Motor neuron (in vitro differentiated cells): ENCODE measurements at places on chromosomes 7 and 10.
A peak's percentile ranks its signal among the peaks of the same experiment; 100 is the strongest.

- peak; percentile 75 for ATAC-seq
Measured at GRCh38 chr10:22849077-22849805, 78.6 kb upstream of the ARMC3 start.

GRCh38 chr10:84201244-84201606, 6.9 kb downstream of the CDHR1 start:
- no peak for ATAC-seq

DNA sequence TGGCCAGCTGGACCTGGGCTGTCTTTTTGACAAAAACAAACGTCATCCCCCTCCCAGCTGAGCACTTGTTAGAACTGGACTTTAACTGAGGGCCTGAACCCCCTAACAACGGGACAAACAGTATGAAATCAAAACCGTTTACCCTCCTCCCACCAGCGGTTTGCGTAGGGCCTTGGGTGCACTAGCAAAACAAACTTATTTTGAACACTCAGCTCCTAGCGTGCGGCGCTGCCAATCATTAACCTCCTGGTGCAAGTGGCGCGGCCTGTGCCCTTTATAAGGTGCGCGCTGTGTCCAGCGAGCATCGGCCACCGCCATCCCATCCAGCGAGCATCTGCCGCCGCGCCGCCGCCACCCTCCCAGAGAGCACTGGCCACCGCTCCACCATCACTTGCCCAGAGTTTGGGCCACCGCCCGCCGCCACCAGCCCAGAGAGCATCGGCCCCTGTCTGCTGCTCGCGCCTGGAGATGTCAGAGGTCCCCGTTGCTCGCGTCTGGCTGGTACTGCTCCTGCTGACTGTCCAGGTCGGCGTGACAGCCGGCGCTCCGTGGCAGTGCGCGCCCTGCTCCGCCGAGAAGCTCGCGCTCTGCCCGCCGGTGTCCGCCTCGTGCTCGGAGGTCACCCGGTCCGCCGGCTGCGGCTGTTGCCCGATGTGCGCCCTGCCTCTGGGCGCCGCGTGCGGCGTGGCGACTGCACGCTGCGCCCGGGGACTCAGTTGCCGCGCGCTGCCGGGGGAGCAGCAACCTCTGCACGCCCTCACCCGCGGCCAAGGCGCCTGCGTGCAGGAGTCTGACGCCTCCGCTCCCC, at the start of gene IGFBP1:
IGFBP1 (plus strand) TSS at position 304 of the 808 bp plus-strand sequence; CDS start at position 469, 165 bp downstream.
- peak; percentile 74 for ATAC-seq

- no peak for ATAC-seq
Measured at GRCh38 chr7:99505324-99505662, 831 bp downstream of the ZKSCAN5 start.

DNA sequence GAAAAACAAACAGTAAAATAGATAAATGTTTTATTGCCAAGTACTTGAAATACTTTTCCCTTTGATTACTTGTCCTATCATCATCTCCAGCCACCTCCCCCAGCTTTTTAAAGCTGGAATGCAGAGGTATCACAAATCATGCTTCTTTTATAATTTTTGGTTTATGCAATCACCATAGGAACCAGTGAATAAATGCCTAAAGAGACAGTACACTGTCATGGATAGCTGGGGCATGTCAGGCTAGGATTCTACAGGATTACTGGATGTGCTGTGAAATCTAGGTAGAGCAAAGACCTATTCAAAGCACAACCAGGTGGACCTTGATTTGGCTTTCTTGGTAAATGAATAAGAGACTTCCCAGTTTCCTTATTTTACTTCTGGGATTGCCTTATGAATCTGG, 158.6 kb downstream of the ELAPOR2 start:
- no peak for ATAC-seq

GRCh38 chr10:67971311-67971710, 86.9 kb downstream of the SIRT1 start:
- ATAC-seq = no peak

- no peak for ATAC-seq
Measured at GRCh38 chr10:19451937-19452336, 364.3 kb upstream of the PLXDC2 start.

- ATAC-seq = no peak
Measured at GRCh38 chr7:57399251-57399940, 50.6 kb upstream of the ZNF716 start.

GRCh38 chr7:41054960-41055661, 647.8 kb downstream of the INHBA start:
- no peak for ATAC-seq

DNA sequence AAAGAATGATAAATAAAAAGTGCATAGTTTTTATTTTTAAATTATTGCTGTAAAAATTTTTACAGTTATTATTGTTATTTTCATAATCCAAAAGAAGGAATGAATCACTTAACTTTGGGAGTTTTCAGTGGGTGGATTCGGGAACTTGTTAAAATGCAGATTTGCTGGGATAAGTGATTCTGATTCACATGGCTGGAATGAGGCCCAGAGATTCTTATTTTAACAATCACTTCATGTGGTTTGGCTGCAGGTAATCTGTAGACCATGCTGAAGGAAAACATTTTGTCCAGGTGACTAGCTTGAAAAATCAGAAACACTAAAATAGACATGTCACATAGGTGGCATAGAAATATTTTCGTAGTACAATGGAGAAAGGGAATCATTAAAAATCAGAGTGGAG, 13.9 kb downstream of the CROT start:
- peak; percentile 91 for ATAC-seq

- no peak for ATAC-seq
Measured at GRCh38 chr7:80732630-80733029, 94.2 kb downstream of the CD36 start.

DNA sequence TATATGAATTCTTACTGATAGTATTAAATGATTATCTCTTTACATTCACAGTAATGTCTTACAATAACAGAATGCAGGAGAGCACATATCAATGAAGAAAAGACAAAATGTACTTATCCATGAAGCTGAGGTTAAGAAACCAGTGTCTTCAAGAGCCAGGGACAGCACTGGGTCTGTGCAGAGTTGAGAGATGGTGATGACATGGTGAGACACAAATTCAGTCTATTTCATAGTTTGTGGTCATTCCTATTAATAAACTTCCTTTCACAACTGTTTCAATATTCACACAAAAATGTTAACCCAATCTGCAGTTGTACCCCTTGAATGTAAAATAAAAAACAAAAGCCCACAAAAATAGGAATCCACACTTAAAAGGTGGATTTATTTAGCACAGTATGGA, 5.3 kb upstream of the MAGI2 start:
- ATAC-seq = no peak

DNA sequence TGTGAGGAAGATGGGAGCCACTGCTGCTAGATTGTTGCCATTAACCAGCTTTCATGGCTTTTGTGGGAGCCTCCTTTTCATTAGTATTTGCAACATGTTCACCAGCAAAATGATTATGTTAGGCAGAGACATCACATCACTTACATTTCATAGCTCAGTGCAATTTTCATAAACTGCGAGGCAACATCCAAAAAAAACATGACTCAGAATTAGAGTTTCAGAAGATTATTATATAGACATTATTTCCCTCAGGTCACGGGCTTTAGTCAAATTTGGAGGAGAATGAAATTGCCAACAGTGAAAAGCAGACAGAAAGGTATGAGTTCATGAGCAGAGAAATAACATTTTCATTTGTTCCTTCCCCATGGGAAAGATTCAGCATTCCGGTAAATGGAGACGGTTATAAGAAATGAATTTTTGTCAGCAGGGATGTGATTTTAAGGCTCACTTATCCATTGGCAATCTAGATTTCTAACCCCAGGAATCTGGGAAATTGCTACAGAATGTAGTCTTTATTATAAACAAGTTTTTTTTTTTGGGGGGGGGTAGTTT, 573.2 kb downstream of the AUTS2 start:
- ATAC-seq = no peak

GRCh38 chr10:22103701-22104470, 100.4 kb upstream of the DNAJC1 start:
- ATAC-seq = no peak

- no peak for ATAC-seq
Measured at GRCh38 chr7:98282703-98283102, 1.2 kb downstream of the BRI3 start.

GRCh38 chr10:91043173-91043910, 122.5 kb upstream of the ANKRD1 start:
- no peak for ATAC-seq

DNA sequence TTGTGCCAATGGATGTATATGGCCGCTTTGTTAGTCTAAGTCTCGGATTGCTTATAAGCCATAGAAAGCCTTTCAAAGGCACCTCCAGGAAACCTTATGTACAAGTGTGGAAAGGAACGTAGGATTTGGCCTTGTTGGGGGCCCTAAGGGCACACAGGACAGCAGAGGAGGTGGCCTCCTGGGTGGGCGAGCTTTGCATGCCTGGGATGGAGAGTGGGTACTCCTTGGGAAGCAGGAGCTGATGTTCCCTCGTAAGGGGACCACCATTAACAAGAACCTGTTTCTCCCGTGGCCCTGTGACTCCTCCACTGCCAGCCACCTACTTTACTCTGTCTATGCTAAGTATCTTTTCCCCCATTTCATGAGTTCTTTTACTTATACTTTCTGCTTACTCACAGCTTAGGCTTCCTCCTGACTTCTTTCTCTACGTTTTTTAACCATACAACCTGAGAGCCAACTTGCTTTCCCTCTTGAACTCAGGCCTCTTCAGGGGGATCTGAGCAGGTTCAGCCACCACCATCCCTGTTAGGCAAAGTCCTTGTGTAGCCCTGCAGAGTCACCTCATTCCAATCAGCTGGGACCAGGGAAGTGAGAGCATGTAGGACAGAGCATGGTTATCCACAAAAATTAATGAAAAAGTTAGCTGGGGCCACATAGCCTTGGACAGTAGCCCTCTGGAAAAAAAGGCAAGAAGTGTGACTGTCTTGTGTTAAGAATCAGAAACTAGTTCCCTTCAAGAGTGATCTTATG, 118.9 kb downstream of the NEBL start:
- ATAC-seq = no peak

DNA sequence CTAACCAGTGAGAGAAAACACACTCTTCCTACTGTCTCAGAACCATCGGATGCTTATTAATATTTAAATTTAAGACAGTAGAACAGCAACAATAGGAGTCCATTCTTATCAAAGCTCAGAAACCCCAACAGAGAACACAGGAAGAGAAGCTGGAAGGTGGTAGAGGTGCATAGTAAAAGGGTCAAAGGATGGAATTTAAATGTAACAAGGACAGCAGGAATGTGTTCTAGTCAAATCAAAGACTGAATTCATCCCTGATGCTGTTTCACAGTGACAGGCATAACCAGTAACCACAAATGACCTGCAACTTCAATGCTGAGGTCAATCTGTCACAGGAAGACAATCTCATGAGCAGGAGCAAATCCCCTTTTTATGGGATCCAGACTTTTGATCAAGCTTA, 1259.7 kb downstream of the XPNPEP1 start:
- ATAC-seq = no peak

GRCh38 chr7:157845203-157845835, 508.5 kb downstream of the DNAJB6 start:
- ATAC-seq = no peak

DNA sequence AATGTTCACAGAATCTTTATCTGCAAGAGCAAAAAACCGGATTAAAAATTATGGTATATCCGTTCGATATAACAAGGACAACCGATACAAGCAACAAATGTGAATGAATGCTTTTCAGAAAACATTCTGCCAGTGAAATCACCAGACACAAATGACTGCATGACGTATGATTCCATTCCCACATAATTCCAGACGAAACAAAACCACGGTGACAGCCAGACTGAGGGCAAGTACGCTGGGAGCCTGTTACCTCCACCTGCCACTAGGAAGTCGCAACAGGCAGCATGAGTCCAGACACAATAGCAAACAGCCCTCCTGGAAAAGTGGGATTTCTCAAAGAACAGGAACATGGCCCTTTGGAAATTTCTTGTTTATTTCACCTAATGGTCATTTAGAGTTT, 41.7 kb downstream of the MAD1L1 start:
- ATAC-seq = no peak

GRCh38 chr7:157506268-157506667, 169.5 kb downstream of the DNAJB6 start:
- ATAC-seq = no peak

DNA sequence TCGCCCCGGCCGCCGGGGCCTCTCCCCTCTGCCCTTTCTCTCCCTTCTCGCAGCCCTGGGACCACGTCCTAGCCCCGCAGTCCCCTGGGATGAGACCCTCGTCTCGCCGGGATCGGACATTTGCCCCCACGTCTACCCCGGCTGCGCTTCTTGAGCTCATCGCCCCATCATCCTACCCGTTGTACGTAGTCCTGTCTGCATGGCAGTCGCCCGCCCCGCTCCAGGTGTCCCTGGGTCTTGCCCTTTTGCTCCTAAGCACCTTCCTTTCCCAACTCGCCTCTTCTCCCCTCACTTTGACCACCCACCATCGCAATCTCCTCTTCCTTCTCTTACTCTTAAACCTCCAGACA, 582 bp downstream of the TPST1 start:
- no peak for ATAC-seq

DNA sequence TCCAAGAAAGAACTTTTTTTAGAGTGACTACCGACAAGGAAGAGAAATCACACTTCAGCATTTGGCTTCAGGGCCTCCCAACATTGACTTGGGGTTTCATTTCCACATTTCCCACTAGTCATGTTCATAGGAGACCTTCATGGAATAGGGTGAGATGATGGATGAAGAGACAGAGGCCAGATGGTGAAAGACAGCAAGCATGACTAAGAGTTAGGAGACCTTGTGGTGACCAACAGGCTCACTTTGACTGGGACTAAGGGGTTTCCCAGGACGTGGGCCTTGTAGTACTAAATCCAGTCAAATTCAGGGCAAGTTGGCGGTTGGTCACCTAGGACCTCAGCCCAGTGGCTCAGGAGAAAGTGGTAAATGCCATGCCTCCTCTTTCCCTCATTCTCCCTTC, 3.0 kb upstream of the GIMAP5 start:
- ATAC-seq = no peak

GRCh38 chr10:131187274-131187673, 124.2 kb downstream of the TCERG1L start:
- no peak for ATAC-seq

DNA sequence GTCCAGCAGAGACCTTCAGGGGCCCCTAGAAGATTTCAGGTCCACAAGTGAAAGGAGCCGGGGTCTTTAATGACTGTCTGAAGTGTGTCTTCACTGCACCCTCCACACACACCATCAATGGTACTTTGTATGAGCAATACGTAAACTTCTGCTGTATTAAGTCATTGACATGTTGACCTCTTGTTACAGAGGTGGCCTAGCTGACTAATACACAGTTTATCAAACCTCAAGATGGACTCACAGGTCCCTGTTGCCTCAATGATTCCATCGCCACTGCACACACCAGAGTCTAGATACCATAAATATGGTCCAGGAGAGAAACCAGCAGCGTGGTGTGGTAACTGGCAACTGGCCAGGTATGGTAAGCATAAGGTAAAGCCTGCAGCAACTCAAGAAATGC, 19.5 kb downstream of the KCNMA1 start:
- ATAC-seq = no peak

- no peak for ATAC-seq
Measured at GRCh38 chr7:157032644-157033482, 22.4 kb upstream of the MNX1 start.

GRCh38 chr7:4861227-4861626, 603 bp downstream of the PAPOLB start:
- no peak for ATAC-seq

- ATAC-seq = no peak
Measured at GRCh38 chr7:46850563-46851330, 731.2 kb downstream of the TNS3 start.
